ENCODE measurements at places on chromosomes 7 and 10.

GRCh38 chr10:79357180-79357579 is 9.9 kb downstream of the PPIF start:
- no peak for DNase-seq

- no peak for DNase-seq
Measured at GRCh38 chr7:98653601-98654310, 36.7 kb downstream of the NPTX2 start.

DNA sequence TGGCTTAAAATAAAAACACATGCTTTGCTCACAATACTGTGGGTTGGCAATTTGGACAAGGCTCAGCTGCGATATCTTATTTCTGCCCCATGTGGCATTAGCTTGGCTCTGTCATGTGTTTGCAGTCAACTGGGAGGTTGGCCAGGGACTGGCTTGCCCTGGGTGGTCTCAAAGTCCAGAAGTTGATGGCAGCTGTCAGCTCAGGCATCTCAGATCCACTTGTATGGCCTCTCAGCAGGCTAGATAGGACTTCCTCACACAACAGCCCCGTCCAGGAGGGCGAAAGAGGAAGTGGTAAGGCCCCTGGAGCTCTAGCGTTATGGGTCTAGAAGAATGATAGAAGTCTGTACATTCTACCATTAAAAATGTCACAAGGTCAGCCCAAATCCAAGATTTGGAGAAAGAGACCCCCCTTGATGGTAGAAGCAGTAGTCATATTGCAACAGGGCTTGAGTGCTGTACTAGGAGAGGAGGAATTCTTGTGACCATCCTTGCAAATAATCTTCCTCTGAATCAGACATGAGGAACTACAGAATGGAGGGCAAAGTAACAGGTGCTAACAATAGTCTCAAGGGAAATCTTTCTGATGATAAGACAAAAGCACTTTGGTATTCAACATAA is 166.2 kb downstream of the FAM107B start:
- DNase-seq: no peak

DNA sequence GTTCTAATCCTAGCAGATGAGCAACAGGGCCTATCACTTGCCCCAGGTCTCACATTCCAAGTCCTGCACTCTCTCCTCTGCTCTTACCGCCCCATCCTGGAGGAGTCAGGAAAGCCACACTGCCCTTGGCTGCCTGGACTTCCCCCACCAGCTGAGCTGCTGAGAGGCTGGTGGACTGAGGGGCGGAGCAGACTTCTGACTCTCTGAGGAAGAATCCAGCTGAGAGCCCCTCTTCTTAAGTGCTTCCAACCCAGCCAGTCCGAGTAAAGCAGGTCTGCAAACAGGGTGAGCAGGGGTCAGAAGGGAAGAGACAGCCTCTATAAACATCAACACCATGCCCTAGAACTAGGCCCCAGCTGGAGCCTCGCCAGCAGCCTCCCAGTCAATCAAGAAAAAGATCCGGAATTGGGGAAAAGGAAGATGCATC is 92.4 kb upstream of the TMEM72 start:
- no peak for DNase-seq

DNA sequence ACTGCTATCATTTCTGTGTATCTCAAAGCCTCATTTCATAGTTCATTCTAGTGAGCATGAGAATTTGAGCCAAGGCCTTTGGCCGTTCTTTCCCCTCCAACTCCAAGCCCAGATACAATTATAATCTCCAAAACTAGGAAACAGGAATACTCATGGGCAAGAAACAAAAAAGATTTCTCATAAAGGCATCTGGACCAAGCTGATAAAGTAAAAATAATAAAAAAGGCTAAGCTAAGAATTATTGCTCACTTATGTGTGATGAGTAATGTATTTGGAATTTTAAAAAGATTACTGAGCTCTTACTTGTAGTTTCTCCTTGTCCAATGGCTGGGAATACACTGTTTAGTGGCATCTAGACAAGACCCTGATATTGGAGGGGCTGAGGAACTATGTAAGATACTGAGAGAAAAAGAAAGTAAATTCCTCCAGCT is 196.4 kb upstream of the POM121L12 start:
- DNase-seq: no peak

GRCh38 chr7:116942504-116942903 is 10.8 kb upstream of the ST7 start:
- DNase-seq: no peak

- DNase-seq: no peak
Measured at GRCh38 chr10:69480068-69480412, 28.8 kb downstream of the TSPAN15 start.

- DNase-seq: no peak
Measured at GRCh38 chr7:37510043-37510634, 61.5 kb upstream of the ELMO1 start.

- no peak for DNase-seq
Measured at GRCh38 chr10:96501985-96502384, 11.7 kb downstream of the TLL2 start.

GRCh38 chr10:86403183-86403797 is 36.7 kb upstream of the GRID1 start:
- DNase-seq: no peak

DNA sequence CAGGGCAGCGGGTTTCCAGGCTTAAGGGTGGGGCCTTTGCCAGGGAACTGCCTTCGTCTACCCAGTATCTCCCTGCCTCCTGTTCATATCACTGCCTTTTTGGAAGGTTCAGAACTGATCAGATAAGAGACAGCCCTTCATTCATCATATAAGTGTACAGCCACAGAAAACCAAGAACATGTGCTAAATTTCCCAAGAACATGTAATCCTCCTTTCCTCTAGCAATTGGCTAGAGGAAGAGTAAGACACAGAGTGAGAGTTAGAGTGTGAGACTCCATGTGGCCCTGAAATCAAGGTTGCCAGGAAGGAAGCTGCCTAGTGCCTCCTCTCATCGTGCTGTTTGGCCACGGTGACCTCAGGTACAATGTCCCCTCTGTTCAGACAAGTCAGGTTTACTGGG is 770.9 kb downstream of the TNS3 start:
- DNase-seq: no peak

DNA sequence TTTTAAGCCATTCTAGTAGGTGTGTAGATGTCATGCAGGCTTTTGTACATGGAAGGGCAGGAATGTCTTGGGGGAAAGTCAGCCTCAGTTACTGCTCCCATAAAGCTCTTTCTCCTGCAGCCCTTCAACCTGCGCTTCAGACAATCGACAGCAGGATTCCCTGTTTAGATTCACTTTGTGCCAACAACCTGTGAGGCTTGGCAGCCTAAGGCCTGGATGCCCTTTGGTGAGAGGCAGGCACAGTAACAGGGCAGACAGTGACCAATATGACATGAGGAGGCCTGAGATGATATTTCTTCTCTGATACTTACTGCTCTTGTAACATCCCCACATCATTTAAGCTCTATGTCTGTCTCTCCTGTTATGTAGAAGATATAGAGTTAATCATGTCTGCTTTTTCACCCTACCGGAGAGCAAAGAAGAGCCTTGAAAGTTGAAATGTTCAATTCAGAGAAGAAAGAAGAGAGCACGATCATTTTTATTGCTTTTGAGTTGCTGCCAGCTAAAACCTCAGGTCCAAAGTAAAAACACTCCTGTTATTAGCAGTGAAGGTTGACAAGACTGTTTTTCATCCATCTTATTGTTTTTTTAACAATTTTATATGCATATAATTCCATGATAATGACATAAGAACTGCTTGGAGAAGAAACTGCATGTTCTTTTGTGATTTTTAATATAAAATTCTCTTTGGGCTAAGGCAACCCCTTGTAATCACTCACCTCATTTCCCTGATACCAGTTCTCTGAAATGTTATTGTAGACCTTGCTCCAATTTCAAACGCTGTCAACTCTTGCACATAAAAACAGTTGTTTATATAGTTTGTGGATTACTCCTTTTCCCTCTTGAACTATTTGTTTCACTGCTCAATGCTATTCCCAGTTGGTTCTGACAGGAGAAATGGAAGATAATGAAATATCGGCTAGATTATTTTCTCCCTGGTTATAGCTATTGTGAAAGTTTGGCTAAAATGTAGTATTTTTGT is 140.9 kb downstream of the GALNT17 start:
- no peak for DNase-seq

GRCh38 chr7:117844678-117845077 is 28.6 kb downstream of the CTTNBP2 start:
- no peak for DNase-seq

GRCh38 chr7:69682518-69682917 is 84.2 kb downstream of the AUTS2 start:
- DNase-seq: no peak

GRCh38 chr10:71921324-71922027 is 42.7 kb upstream of the CHST3 start:
- DNase-seq: no peak

GRCh38 chr10:103901299-103901698 is 16.7 kb downstream of the STN1 start:
- no peak for DNase-seq

GRCh38 chr7:136056651-136057231 is 79.6 kb upstream of the MTPN start:
- no peak for DNase-seq

GRCh38 chr7:123782071-123782798 is 33.4 kb upstream of the WASL start:
- no peak for DNase-seq

DNA sequence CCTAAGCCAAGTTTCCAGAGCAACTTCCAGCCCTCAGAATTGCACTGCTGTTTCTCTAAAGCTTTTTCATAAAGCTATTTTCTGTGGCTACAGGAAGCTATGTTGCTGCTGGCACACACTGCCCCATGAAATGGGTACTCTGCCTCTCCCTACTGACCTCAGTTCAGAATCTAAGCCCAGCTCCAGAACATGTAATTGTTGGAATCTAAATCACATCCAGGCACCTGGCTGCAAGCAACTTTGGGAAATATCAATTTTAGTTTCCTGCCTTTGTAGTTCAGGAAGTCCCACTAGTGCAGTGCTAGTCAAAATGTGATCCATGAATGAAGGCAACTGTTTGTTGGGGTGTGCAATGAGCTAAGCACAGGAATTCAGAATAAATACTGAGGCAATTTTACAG is 226.2 kb downstream of the THSD7A start:
- DNase-seq: no peak

- no peak for DNase-seq
Measured at GRCh38 chr10:95784279-95784913, 28.4 kb downstream of the ENTPD1 start.

- no peak for DNase-seq
Measured at GRCh38 chr10:130180416-130180815, 44.2 kb downstream of the GLRX3 start.

DNA sequence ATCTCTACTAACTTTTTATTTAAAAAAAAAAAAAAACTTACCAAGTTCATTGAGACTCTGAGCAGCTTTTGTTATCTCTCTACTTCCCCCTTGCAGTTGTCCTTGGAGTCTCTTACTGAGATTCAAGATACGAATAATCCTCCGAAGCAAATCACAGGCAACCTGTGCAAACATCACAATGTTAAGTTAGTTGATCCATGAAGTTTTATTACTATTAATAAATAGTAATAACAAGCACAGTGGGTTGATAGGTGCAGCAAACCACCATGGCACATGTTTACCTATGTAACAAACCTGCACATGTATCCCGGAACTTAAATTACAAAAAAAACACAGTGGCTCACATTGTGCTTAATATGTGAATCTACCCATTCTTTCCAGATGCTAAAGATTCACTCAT is 36.5 kb downstream of the COG5 start:
- no peak for DNase-seq

GRCh38 chr10:48568131-48568530 is 36.7 kb downstream of the ARHGAP22 start:
- no peak for DNase-seq

GRCh38 chr10:70255329-70256299 is 22.4 kb upstream of the PPA1 start:
- DNase-seq: no peak

- no peak for DNase-seq
Measured at GRCh38 chr7:112162142-112162766, 43.9 kb downstream of the DOCK4 start.

- DNase-seq: no peak
Measured at GRCh38 chr7:127922656-127923055, 108.6 kb downstream of the LRRC4 start.

DNA sequence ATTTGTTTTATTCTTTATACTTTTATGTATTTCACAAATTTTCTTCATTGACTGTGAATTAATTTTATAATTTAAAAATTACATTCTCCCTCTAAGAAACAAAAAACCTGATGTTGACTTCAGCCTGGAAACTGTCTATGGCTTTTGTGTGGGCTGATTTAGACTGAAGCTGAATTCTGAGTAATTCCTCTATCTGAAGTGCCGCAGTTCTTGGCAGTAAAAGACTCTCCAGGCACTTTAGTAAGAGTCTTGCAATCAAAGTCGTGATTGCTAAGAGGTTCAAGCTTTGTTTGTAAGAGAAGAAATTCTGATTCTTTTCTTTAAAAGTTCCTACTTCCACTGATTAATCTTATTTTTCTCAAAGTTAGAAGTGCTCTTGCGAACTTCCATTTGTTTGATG is 3.4 kb upstream of the CEP41 start:
- DNase-seq: no peak

DNA sequence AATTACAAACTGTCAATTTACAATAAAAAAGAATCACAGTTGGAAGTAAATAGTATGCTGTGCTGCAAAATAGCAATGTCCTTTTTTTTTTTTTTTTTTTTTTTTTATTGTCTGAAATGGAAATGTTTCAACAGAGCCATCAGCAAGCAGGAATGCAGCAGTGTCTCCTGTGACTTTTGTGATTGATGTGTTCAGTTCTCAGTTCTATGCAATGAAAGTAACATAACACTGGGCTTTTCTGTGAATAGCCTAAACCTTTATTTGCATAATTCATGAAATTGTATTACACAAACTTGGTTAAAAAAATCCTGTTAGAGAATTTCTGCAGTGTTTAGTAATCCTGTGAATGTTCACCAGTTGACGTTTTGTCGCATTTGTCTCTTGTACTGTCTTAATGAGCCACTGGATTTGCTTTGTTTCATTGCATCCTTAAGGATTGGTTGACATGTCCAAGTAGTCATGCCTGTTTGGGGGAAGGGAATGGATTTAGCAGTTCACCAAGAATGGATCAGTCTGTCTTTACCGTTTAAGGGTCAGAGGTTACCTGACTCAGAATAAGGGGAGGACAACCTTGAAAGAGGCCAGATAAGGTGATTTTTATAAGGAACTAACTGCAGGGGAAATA is 192.7 kb downstream of the MLLT10 start:
- DNase-seq: no peak

GRCh38 chr7:151631570-151631952 is 111.9 kb upstream of the RHEB start:
- no peak for DNase-seq

DNA sequence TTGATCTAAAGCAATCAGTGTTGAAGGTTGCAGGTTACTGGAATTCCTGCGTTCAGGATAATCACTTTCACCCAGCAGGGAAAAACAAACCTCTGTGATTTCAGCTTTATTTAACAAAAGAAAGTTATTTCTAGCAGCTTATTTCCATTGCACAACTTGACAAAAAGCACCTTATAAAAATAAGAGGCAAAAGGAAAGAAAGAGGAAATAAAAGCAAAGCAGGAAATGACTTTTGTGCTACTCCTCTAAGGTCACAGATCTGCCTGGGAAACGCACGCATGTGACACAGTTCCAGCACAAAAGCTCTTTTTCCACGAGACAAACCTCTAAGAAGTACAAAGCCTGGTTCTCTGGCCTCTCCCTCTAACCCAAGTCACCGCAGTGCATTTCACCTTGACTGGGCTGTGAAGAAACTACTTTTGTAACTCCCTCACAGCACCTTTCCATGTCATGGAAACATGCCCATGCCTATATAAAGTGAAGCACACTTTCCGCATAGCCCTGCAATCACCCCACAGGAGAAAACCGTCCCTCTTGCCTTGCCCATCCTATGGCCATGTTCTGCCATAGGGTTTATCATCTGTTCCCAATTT is 870 bp downstream of the ANK3 start:
- DNase-seq: no peak

All from stimulated activated CD4-positive, alpha-beta T cell treated with anti-CD3 and anti-CD28 coated beads, Interleukin-1b, Interleukin-23, amount 100 ng/mL, for 1 hour (primary cell).